ENCODE measurements at places on chromosomes 7 and 10. TPM values are rescaled to one million over a fixed set of nuclear protein-coding genes. Genes with fewer than 3 reads are reported as not detected.

The NXPH1 gene
- total RNA-seq = not detected

- DNase-seq = no peak
- no peaks in the 10 kb centered on the region for H3K36me3 ChIP-seq
- no peaks in the 10 kb centered on the region for H3K27me3 ChIP-seq
- no peak overlapping the region for H3K27ac ChIP-seq
- no peak overlapping the region for H3K4me3 ChIP-seq
- H3K4me1 ChIP-seq = no peaks in the 10 kb centered on the region
These were observed 50.9 kb downstream of the GLI3 start for GRCh38 chr7:42186151-42186550.

DNA sequence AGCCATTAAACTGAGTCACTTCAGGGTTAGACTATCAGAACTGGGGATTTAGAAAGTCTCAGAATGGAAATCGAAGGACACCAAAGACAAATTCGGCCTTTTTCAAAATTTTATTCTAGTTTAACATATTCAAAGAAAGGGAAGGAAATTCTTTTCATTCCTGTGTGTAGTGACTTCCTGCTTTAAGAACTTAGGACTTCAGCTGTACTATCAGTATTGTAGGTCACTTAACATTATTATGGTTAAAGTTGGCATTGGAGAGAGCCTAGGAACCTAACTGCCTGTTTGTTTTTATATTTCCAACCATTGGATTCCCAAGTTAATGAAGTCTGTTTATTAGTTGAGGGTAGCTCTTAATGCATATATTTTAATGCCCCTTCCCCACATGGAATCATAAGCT lies 63.7 kb downstream of the PTEN start:
- no peak overlapping the region for H3K4me3 ChIP-seq
- H3K4me1 ChIP-seq = peaks cover 39% of the 10 kb centered on the region
- DNase-seq = no peak
- H3K27me3 ChIP-seq = no peaks in the 10 kb centered on the region
- peak overlapping the region; percentile 27 for H3K27ac ChIP-seq

The LRRC4 gene
- total RNA-seq = not detected

GRCh38 chr7:854118-854775 lies 22.0 kb downstream of the SUN1 start:
- no peaks in the 10 kb centered on the region for H3K27me3 ChIP-seq
- H3K4me3 ChIP-seq = no peak overlapping the region
- H3K4me1 ChIP-seq = no peaks in the 10 kb centered on the region

GRCh38 chr7:14483663-14484062 lies 418.9 kb downstream of the DGKB start:
- no peak overlapping the region for H3K27ac ChIP-seq
- H3K36me3 ChIP-seq = no peaks in the 10 kb centered on the region
- no peaks in the 10 kb centered on the region for H3K27me3 ChIP-seq
- DNase-seq = no peak
- H3K4me1 ChIP-seq = no peaks in the 10 kb centered on the region

DNA sequence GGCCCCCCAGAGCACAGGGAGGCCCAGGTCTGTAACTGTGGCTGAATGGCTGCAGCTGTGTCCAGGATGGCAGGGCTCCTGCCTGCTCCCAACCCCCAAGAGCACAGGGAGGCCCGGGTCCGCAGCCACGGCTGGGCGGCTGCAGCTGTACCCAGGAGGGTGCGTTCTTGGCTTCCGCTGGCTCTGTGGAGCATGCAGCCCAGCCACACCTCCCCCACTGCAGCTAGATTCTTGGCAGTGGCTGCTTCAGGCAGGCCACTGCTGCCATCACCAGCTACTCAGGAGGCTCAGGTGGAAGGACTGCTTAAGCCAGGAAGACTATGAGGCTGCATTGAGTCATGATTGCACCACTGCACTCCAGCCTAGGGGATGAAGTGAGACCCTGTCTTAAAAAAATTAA lies 27.9 kb downstream of the C7orf25 start:
- H3K4me3 ChIP-seq = no peak overlapping the region
- no peaks in the 10 kb centered on the region for H3K4me1 ChIP-seq
- no peak overlapping the region for H3K27ac ChIP-seq
- H3K36me3 ChIP-seq = no peaks in the 10 kb centered on the region

GRCh38 chr7:46391231-46392201 lies 470.4 kb upstream of the IGFBP3 start:
- DNase-seq = no peak
- H3K36me3 ChIP-seq = no peaks in the 10 kb centered on the region
- H3K27ac ChIP-seq = no peak overlapping the region
- H3K27me3 ChIP-seq = no peaks in the 10 kb centered on the region
- H3K4me1 ChIP-seq = no peaks in the 10 kb centered on the region
- no peak overlapping the region for H3K4me3 ChIP-seq

GRCh38 chr7:106681815-106682495 lies 21.0 kb upstream of the CCDC71L start:
- H3K4me1 ChIP-seq = no peaks in the 10 kb centered on the region
- no peak for DNase-seq
- H3K4me3 ChIP-seq = no peak overlapping the region
- no peaks in the 10 kb centered on the region for H3K27me3 ChIP-seq

The ZCCHC24 gene
- 0.24 TPM for total RNA-seq

- no peak for DNase-seq
- no peak overlapping the region for H3K4me3 ChIP-seq
- peaks cover 9% of the 10 kb centered on the region for H3K36me3 ChIP-seq
- H3K27me3 ChIP-seq = no peaks in the 10 kb centered on the region
- no peaks in the 10 kb centered on the region for H3K4me1 ChIP-seq
- H3K27ac ChIP-seq = no peak overlapping the region
These were observed 203.0 kb downstream of the ELFN1 start for GRCh38 chr7:1873070-1873405.

The TFR2 gene
- total RNA-seq = 7.2 TPM

The MSRB2 gene
- total RNA-seq = 9.8 TPM

Data from GM12878 (cell line).